ENCODE measurements at places on chromosomes 5 and 9.

DNA sequence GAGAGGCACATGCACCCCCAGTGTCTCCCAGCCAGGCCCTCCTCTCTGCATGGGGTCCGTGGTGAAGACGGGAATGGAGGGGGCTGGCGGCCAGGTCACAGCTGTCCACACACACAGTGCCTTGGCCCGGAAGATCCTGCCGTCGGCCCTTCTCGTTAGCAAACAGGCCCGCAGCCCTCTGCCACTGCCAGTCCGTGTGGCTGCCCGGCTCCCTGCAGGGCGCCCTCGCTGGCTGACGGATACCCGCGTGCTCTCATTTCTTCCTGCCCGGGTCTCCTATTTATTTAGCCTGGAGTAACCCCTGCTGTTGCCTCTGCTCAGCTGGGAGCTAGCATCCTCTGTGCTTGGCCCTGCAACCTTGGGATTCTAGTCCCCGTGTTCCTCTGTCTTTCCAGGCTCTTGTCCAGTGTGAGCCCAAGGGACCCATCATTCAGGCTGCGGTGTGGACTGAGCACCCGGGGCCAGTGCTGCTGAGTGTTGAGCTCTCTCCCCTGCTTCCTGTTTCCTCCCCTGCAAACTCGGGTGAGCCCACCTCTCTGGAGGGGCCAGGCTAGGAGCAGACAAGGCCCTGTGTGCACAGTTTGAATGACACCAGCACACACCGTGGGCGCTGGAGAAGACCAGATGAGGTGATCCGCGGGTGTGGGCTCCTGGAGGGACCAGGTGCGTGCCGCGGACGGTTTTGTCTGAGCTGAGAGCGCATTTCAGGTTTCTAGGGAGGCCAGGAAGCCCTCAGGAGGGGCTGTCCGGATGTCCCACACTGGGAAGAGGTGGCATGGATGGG, 14.6 kb upstream of the RNU6ATAC start:
- DNase-seq = no peak

DNA sequence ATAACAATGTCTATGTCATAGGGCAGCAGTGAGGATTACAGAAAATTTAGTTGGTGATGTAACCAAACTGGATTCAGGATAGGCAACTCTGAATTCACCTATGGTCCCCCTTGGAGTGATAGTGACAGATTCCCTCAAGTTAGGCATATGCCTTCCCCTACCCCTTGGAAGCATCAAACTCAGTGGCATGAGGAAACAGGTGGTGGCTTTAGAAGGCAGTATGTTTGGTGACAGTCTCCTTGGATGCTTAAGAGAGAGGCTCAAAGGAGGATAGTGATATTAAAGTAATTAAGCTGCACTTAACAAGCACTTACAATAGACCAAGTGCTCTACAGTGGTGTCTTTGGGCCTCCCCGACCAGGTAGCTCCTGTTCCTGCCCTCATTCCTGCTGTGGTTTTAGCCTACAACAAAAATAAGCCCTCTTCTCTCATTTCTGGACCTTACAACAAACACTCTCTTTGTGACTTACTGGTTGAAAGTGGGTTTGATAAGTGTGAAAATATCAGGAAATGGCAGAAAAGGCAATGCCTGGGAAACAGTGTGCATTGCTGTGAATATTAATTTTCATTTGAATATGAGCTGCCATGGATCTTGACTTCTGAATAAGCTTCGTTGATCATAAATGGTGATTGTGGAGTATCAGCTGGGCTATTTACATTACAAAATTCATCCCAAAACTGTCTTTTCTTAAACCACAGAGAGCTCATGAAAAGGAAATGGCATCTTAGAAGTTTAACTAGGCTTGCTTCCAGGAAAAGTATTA, 29.2 kb downstream of the NR4A3 start:
- DNase-seq = no peak

DNA sequence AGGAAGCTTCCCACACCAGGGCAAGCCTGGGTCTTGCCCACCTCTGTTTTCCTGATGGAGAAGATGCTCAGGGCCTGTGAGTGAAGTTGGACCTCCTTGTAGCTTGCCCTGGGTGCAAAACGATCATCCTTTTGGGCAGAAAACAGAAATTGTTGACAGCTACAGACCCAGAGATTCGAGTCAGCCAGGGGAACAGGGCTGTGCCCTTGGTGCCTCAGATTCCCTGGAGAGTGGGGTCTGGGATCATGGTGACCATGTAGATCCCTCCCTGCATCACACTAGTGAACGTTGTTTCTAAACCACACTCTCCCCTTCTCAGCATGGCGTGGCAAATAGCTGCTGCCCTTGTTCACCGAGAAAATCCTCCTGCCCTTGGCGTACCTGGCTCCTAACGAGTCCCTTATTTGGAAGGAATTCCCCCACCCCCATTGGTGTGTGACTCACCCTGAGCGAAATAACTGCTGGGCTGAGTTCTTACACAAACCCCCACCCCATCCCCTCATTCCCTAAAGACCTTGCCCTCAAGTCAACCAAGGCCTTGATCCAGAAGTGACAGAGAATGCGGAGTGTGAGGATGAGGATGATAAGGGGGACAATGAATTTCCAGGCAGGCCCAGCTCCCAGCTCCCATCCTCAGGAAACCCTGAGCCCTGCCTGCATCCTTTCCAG, 1.1 kb upstream of the DCANP1 start:
- DNase-seq = no peak

GRCh38 chr5:112757468-112758208, 20.0 kb downstream of the APC start:
- peak; percentile 58 for DNase-seq

GRCh38 chr9:93080406-93080805, 15.6 kb upstream of the CARD19 start:
- no peak for DNase-seq

- DNase-seq = no peak
These were observed 294.4 kb downstream of the SEMA5A start for GRCh38 chr5:9251379-9251980.

- DNase-seq = no peak
These were observed 81.5 kb downstream of the NRG2 start for GRCh38 chr5:139961435-139962157.

GRCh38 chr9:1210954-1211353, 160.8 kb downstream of the DMRT2 start:
- DNase-seq = no peak

GRCh38 chr5:131758520-131758900, 38.3 kb downstream of the FNIP1 start:
- DNase-seq = no peak

GRCh38 chr9:128862401-128862851, 19.3 kb downstream of the KYAT1 start:
- no peak for DNase-seq

GRCh38 chr9:99180199-99180598, 41.5 kb downstream of the ALG2 start:
- DNase-seq = no peak

GRCh38 chr9:2420543-2420942, 201.0 kb upstream of the VLDLR start:
- DNase-seq = no peak

DNA sequence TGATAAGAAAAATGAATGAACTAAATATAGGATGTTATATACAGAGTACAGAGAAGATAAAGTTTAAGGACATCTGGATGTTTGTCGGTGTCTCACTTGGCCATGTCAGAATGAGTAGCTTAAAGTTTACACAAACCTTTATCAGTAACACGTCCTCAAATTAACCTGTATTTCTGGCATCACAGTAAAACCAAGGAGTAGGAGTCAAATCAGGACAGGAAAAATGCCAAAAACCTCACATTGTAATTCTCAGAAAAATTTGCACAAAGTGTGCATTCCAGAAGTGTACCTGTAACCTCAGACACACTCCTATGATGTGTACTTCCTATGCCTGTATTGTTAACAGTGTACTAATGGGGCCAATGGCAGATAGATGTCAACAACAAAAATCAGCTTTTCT, 139.3 kb downstream of the SMC2 start:
- DNase-seq = no peak

DNA sequence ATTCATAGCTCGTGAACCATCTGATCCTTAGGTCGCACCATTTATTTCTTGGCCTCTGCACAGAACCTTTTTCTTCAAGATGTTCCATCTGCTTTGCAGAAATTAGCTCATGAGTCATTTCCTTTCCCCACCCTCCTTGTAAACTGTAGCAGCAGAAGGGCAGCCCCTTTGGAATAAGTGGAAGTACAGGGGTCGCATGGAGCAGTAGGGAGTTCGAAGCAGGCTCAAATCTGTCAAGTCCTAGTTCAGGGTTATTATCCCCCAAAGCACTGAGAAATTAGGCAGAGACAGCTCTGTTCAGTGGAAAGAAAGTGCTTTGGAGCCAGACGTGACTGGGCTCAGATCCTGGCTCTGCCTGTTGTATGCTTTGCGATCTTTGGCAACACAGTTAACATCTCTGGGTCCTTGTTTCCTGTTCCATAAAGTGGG, 84.2 kb downstream of the SGCD start:
- no peak for DNase-seq

DNA sequence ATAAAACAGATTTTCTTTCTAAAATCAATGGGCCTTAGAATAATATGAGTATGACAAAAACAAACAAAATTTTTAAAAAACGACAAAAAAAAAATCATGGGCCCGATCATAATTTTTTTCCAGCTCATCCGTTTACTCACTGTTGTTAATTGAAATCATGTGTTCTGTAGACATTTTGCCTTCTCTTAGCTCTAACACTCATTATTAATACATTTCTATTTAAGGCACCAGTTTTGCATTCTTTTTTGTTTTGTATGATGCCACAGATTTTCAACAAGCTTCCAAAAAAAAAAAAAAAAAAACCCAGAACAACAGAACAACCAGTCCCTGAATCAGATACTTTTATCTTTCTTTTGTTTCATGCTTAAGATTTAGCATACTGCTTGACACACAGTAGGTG, 86.4 kb downstream of the PRLR start:
- DNase-seq = no peak

DNA sequence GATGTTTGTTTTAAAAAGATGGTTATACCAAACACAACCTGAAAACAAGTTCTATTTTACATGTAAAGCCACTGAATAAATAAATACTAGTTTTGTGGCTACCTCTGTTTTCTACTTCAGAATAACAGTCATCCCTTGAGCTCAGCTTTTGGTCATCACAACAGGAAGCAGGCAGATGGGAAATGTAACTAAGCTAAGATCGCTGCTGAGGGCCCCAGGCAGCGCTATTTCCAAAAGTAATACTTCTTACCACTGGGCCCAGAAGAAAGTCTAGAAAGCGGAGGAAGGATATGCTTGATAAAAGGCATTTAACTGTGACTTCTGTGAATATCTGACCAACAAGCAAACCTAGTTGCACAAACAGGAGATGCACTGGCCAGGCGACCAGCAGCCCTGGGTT, 61.4 kb downstream of the SERINC5 start:
- DNase-seq = no peak

GRCh38 chr5:177362610-177363507, 5.1 kb downstream of the RGS14 start:
- peak; percentile 17 for DNase-seq

Measured in NCI-H526 treated with DMSO at 0.1 percent for 48 hours (cell line).